ENCODE measurements at places on chromosomes 7 and 10.

GRCh38 chr7:98996150-98996552 is 117.8 kb downstream of the TRRAP start:
- peak; percentile 25 for DNase-seq

DNA sequence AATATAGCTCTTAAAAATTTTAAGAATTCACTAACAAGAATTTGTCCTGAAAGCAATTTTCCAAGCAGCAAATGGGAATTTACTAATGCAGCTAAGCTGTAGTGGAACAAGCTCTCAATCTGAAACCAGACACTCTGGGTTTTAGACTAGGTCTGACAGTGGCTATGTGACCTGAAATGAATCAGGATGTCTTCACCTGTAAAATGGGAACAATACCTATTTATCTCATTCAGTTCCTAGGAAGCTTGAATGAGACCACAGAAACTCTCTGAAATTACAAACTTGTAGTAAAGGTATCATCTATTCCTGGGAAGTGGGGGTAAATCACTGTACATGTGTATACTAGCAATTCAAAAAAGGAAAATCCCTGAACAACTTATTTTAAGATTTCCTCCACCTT is 1.2 kb downstream of the DNAJC2 start:
- no peak for DNase-seq

DNA sequence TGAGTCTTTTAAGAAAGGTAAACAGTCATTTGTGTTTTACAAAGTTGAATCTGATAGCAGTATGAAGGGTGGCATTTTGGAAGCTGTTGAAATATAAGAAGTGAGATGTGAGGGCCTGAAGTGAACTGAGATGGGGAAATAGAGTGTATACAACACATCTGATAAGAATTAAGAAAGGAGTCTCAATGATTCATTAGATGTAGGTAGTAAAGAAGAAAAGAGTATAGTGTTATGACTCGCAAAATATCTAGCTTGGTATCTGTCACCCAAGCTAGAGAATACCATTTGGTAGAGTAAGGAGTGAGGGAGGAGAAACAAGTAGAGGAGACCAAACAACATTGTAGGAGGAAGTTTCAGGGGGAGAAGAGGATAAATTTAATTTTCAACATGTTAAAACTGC is 5.3 kb downstream of the PTPN12 start:
- no peak for DNase-seq

GRCh38 chr7:25923741-25924460 is 228.1 kb upstream of the NFE2L3 start:
- DNase-seq, result no peak

DNA sequence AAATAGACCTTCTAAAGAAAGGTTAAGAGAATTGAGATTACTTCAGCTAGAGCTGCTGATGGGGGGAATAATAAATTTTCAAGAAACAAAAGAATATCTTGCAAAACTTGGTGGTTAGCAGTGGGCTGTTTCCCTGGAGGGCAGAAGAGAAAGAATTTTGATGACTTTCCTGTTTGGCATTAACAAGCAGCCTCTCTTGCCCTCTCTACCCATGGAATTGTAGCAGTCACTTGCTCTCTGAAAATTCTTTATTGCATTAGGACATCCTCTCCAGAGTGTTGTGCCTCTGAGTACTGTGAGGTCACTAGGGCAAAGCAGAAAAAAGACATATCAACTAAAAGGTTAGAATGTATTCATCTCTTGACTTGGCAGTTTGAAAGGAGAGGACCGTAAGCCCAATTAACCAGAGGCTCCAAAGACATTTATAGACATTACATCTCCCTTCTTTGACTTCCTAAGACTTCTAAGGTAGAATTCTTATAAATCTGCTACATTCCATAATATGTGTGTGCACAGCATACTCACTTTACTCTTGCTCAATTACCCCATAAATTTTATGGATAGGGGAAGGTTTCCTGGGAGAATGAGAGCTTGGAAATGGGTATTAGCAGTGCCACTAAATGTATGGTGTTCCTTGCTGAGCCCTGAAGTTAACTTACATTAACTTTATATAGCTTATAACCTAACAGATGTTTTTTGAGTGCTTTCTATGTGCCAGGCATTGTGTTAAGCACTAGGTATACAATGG is 215.3 kb downstream of the KIF20B start:
- no peak for DNase-seq

DNA sequence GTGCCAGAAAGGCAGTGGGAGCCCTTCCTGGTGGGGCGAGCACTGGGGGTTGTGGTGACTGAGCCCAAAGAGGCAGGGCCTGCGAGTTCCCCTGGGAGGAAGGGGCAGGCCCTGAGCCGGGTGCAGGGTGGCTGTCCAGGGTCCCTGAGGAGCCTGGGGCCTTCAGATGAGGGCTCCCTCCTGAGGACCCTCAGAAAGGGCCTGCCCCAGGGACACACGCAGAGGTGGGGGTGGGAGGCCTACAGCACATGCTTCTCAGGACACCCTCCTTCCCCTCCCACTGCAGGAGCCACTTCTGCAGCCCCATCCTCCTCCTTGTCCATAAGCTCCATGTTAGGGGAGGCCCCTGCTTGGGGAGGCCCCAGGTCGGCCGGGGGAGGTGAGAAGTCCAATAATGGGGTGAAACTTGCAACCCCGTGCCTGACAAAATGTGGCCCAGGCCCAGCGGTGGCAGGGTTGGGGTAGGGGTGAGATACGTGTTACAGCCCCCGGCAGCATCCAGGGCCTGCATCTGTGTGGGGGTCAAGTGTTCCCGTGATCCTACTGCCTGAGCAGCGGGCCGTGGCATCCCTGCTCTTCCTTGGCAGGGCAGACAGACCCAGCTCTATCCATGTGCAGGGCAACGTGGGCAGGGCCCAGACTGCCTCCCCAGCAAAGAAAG is 31.8 kb upstream of the RET start:
- peak; percentile 39 for DNase-seq

DNA sequence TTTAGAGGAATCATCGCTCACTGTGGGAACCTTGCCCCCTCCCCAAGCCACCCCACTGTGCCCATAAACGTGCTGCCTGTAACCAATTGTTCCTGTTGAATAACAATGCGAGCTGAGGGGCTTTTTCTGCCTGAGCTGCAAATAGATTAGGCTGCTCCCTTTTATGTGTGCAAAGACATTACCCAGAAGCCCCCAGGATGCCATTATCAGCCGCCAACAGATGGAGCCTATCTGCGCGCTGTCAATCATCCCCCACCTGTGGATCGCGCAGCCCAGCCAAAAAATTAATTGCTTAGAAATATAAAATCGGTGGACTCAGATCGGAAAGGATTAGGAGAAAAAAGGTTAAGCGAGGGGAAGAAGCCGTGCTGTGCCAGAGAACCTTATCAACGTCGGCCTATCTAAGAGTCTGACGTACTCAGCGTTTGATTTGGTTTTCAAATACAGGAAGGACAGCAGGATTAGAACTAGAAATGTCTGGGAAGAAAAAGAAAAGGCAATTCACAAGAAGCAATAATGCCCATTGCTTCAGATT is 167.3 kb upstream of the MYO3A start:
- DNase-seq, result peak; percentile 57

GRCh38 chr7:69438584-69439412 is 159.5 kb upstream of the AUTS2 start:
- no peak for DNase-seq

DNA sequence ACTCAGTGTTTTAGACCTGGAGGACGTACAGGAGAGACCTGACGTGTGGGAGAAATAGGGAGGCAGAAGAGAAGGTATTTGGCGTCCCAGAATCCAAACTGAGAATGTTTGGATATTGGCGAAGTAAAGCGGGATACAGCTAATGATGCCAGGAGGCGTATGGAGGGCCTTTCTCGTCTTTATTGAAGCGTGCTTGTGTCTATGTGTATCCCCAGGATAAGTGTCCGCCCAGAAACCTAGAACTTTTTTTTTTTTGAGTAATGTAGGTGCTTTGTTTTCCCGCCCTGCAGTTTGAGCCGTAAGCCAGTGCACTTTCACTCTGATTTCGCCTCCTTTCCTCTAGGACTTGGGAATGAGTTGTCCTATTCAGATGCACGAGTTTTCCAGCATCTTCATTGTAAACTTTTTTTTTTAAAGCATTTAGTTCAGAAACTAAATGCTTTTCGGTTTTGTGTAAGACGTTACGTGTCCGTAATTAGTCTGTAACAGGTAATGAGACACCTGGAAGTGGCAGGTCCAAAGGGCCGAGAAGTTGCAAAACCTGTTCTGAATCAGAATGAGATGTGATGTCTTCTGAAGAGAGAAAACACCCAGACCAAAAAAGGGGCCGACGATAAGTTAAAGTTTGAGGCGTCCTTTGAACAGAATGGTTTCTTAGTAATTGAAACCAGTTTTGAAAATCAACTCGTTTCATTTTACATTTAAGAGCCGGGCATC is 746 bp downstream of the ARL5B start:
- DNase-seq, result peak; percentile 61
